ENCODE measurements at places on chromosomes 7 and 10. TPM values are rescaled to one million over a fixed set of nuclear protein-coding genes. Genes with fewer than 3 reads are reported as not detected.
A peak's percentile ranks its signal among the peaks of the same experiment; 100 is the strongest.

GRCh38 chr10:117462424-117462792, 80.1 kb upstream of the EMX2 start:
- DNase-seq = no peak

DNA sequence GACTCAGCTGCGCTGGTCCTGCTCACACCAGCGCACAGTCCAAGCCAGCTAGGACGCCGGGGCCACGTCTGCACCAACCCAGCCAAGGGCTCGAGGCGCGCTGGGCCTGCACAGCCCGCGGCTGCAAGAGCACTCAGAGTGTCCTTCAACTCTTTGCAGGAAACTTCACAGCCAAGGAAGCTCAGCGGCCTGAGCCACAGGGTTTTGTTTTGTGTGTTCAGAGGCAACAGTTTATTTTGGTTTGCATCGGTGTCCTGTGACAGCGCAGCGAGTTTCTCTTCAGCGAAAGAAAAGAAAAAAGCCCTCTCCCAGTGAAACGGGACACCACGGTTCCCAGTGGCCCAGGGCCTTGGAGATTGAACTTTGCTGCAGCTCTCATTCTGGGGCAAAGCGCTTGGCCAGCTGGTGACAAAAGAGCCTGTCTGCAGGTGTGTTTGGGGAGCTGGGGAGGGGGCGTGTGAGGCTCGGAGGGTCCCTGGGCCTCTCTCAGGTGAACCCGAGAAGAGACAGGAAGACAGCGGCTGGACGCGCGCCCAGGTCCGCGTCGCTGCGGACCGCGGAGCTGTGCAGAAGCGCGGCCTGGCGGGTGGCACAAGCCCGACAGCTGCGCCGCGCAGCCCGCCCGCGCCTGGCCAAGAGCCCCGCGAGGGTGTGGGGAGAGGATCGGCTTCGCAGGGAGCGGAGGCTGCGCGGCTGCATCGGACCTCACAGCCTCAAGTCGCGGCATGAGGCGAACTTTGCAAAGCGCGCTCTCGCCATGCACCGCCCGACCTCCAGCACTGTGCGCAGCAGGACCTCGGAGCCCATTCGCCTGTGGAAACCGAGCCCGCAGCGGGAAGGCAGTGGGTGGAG, 922 bp downstream of the CXCL12 start:
- DNase-seq = peak; percentile 18

- no peak for DNase-seq
These were observed 3.1 kb downstream of the PPP1R35 start for GRCh38 chr7:100433276-100433591.

DNA sequence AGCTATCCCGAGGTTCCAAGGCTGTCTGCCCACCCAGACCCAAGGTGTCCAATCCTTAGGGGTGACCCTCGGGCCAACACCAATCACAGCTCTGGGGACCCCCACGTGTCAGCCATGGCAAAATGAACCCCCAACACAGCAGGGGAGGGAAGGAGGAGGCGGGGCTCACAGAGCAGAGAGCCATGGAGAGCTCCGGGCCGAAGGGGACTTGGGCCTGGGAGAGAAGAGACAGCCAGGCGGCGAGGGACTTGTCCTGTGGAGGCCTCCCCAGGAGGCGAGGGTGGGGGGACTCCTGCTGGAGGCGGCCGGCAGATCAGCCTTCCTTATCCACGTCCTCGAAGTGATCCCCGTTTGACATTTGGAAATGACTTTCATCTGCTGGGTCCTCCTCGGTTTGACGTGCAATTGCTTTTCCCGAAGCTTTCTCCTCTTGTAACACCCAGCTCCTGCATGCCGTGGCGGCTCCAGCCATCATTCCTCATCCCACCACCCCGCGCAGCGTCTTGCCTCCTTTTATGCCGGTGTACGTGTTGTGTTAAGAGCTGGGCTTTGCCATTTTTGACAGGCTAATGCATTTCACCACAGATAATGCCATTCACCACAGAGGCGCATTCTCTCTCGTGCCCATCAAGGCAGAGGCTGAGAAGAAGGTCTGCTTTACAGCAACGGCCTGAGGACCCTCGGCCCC, 337.4 kb downstream of the DNAJB6 start:
- DNase-seq = no peak

DNA sequence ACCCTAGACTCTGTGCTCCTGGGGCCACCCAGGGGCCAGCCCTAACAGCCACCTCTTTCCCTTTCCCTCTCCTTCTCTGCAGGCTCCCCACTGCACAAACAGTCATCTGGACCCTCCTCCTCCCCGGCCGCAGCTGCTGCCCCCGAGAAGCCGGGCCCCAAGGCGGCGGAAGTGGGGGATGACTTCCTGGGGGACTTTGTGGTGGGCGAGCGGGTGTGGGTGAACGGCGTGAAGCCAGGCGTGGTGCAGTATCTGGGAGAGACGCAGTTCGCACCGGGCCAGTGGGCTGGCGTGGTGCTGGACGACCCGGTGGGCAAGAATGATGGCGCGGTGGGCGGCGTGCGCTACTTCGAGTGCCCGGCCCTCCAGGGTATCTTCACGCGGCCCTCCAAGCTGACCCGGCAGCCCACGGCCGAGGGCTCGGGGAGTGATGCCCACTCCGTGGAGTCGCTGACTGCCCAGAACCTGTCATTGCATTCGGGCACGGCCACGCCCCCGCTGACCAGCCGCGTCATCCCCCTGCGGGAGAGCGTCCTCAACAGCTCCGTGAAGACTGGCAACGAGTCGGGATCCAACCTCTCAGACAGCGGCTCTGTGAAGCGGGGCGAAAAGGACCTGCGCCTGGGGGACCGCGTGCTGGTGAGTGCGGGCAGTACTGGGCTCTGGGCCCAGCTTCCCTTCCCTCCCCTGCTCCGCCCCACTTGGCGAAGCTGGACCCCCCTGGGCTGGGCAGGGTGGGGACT, 49.3 kb downstream of the CLIP2 start:
- no peak for DNase-seq

- no peak for DNase-seq
These were observed 60.9 kb downstream of the GLI3 start for GRCh38 chr7:42175834-42176723.

DNA sequence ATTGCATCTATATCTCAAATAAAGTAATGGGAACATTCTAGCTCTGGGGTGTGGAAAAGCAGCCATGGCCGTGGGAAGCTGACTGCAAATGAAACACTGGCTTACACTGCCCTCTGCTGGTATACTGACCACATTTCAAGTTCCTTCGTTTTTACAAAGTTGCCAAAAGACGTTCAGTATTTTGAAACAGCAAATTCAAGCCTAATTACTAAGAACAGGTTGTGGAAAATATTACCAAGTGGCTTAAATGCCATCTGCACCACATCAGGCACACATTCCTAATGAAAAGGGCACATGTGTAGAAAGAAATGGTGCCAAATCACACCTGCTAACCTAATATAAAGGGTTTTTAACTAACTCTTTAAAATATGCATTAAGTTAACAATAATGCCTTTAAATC, 83.9 kb downstream of the JAZF1 start:
- peak; percentile 56 for DNase-seq

- no peak for DNase-seq
These were observed 781 bp downstream of the GBX1 start for GRCh38 chr7:151166629-151167196.

DNA sequence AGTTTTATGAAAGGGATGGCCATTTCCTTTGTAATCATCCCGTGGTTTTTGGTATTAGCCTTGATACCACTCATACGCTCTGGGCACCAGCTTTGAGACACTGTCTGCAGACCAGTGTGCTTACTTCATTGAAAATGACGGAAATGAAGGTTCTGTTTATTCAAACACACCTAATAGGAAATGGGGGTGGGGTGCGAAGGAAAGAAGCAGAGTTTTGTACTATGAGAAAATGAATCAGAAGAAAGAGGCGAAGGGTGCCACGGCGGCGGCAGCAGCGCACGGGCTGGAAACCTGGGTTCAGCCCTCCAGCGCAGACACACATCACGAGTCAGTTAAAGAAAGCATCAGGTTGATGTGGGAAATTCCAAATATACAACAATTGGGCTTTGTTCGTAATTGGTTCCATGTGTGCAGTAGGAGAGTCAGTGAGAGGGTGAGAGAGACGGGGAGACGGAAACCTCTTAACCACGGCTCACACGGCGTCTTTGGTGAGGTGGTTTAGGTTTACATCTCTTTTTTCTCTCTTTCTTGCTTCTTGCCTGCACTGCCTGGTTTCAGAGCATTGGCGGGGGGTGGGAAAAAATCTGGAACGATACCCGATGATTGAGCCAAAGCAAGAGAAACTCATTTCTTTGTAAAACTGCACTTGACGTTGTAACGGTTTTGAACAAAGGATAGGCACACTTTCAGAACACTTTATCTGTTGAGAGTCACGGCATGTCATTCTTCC, 321.2 kb downstream of the FRMD4A start:
- DNase-seq = no peak

DNA sequence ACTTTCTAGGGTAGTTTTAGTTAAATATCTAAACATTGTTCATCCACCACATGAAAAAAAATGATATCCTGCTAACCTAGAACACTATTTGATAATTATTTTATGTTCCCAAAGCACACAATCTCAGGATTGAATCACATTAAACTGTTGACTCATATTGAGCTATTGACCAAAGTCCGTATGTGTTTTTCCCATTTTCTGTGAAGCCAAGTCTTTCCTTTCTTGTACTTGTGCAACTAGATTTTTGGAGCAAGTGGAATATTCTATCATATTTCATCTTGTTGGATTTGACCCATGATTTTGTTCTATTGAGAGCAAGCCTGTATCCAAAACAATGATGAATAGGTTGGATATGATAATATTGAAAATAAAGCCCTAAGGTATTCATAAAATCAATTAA, 164.6 kb downstream of the SKAP2 start:
- DNase-seq = no peak

DNA sequence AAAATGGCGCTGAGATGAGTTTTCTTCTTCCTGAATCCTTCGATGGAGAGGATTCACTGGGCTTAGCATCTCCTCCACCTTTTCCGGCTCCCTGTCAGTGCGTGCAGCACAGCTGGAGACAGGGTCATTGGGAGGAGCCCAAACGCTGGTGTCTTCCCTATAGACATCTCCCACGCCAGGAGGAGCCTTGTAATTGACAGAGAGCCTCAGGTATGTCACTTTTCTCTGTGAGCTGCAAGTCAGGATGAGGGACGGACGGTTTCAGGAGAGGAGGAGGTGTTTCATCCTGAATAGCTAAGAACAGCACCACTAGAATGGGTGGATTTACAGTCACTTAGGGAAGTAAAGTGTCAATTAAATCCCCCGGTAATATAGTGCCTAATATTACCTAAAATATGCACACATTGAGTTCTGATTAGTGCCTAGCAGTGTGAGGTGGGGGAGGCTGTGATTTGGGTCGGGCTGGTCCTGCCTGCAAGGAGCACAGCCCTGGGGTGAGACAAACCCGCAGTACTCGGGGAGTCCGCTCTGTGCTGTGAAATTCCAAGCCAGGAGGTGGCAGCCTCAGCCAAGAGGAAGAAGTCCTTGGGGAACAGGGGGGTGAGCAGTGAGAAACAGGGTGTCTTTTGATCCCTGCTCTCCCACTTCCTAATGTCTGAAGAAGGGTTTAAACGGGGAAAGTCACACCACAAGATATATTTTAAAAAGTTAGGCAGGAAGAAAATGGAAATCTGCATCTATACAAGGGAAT, 28.2 kb downstream of the IL15RA start:
- DNase-seq = peak; percentile 70

GRCh38 chr7:44972562-44972961, 6.3 kb downstream of the MYO1G start:
- DNase-seq = no peak

GRCh38 chr7:95365151-95365550, 31.0 kb downstream of the PON3 start:
- DNase-seq = no peak

DNA sequence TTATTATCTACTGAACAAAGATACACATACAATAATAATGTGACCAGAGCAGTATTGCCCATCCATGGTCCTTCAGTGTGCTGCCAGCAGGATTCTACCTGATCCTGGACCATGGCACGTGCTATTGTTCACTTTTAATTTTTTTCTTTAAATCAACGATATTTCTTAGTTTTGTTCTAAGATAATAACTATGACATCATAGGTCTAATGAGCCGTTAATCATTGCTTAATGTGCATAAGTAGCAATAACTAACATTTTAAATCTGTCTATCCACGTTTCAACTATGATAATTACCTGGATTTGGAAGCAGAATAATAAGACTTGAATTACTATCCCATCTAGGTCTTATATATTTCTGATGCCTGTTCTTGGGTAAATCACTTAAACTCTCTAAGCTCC, 253.8 kb downstream of the SORCS1 start:
- no peak for DNase-seq

DNA sequence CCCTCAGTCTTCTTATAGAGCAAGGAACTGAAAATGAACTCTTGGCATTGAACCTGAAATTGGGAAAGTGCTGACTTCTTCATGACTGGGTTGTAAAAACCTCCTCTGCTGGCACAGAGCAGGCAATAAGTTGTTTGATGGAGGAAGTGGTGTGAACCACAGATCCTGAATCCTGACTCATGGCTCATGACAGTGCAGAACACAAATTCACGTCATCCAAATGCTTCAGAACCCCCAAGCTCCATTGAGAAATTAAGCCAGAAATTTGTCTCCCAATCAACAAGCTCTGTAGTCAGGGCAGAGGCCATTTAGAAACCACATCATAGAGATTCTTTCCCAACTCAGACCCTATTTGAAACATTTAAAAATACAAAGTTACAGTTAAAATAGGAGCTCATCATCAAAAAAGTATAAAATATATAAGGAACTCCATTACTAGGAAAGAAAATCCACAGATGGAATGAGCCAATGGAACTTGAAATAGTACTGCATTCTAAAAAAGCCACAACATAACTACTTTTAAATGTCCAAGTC, 10.3 kb upstream of the STK17A start:
- no peak for DNase-seq

GRCh38 chr10:6231146-6231545, 28.4 kb downstream of the PFKFB3 start:
- DNase-seq = no peak

DNA sequence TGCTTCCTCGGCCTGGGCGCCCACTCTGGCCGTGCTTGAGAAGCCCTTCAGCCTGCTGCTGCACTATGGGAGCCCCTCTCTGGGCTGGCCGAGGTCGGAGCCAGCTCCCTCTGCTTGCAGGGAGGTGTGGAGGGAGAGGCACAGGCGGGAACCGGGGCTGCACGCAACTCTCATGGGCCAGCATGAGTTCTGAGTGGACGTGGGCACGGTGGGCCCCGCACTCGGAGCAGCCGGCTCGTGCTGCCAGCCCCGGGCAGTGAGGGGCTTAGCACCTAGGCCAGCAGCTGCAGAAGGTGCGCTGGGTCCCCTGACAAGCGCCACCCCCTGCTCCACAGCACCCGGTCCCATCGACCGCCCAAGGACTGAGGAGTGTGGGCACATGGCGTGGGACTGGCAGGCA, 9.0 kb upstream of the PDK4 start:
- no peak for DNase-seq

ZNF425 gene
- total RNA-seq = 1.0 TPM

IGF2BP3 gene
- total RNA-seq = 0.24 TPM

FGL2 gene
- 6.4 TPM for total RNA-seq

TMEM225B gene
- total RNA-seq = 0.74 TPM

PRPS1L1 gene
- not detected for total RNA-seq

TMEM270 gene
- not detected for total RNA-seq

PTTG1IP2 gene
- not detected for total RNA-seq

CALCR gene
- total RNA-seq = not detected

DIP2C gene
- total RNA-seq = 7.6 TPM

Data from colonic mucosa (tissue), 4 donors.